ENCODE measurements at places on chromosomes 5 and 9.

- no peak for DNase-seq
These were observed 180.5 kb downstream of the CRB2 start for GRCh38 chr9:123536455-123536868.

DNA sequence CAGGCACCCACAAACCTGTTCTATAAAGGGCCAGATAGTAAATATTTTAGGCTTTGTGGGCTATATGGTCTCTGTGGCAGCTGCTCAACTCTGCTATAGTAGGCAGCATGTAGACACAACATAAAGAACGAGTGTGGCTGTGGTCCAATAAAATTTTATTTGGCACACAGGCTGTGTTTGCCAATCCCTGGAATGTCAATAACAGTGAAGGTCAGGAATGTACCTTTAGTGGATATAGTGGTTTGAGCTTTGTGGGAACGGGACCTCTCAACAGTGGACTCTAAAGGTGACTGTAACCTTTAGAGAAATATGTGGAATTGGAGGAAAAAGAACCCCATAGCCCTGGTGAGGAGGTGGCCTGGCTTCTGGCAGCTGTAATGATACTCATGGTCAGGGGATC is 145.2 kb downstream of the MAST4 start:
- no peak for DNase-seq

- no peak for DNase-seq
These were observed 37.2 kb downstream of the GPBP1 start for GRCh38 chr5:57211039-57211438.

DNA sequence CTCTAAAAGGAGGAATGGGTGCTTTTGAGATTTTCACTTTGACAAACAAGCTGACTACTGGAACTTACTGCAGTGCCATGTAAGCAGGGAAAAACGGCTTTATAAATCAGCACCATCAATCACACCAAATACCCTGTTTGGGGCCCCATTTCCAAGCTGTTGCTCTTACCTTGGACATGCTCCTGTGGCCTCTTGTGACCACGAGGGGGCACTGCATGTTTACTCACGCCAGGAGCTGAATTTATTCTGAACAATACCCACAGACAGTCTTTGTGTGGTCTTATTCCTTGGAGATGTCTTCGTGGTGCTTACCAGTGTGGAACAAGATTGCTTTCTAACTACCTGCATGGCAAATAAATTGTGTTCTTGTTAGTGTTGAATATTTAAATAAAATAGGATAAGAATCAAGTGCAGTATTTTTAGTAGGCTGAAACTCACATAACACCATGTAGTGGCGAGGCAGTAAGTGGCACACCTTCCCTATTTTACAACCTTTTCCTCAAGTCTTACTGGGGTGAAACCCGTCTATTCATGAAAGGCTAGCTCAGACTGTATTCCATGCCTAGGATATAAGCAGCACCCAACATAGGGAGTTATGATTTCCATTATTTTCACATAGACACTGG is 155.5 kb upstream of the NMUR2 start:
- DNase-seq: no peak

- DNase-seq: no peak
These were observed 80.2 kb downstream of the TMEM174 start for GRCh38 chr5:73253047-73253660.

Measured in CD4-positive, alpha-beta T cell (primary cell).